ENCODE measurements at places on chromosomes 6 and 20.

GRCh38 chr6:89554106-89554505, 84.4 kb downstream of the LYRM2 start:
- no peak for DNase-seq

GRCh38 chr6:159169193-159169555, at the start of gene FNDC1:
Gene FNDC1, plus strand, starts transcription at chr6:159169400. Its CDS starts 197 bp downstream, at chr6:159169597.
- DNase-seq = no peak

DNA sequence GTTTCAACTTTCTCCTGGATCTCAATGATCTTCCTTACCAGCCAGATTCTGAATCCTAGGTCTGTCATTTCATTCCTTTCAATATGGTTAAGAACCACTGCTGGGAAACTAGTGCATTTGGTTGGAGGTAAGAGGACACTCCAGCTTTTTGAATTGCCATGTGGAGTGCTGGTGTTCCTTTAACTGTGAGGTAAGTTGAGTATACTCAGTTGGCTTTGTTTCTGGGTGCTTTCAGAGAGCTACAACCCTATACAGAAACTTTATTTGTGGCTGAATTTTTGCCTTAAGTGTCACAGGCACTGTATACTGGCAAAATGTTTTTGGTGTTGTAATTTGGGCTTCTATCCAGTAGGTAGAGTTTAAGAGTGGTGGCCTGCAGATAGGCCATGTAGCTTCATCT, 175.8 kb downstream of the TBC1D32 start:
- DNase-seq = no peak

GRCh38 chr6:109486068-109486467, 3.0 kb upstream of the ZBTB24 start:
- no peak for DNase-seq

- no peak for DNase-seq
Observed at GRCh38 chr20:40154514-40154913, 534.5 kb downstream of the MAFB start.

DNA sequence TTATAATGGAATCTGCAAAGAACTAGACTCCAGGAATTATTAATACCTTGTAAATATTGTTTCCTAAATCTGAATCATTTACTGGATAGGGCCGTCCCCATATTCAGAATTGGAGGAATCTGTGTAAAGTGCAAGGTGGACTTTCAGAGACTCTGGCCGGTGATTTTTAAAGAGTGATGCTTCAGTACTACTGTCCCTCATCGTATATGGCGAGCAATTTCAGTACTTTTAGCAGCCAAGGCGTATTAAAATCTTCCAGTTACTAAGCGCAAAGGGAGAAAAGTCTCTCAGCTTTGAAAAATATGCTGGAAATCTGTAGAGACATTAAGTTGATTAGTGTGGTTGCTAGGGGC, 483 bp downstream of the SMIM26 start:
- DNase-seq = no peak

Data from H54 (cell line).